ENCODE measurements at places on chromosomes 16 and 17.
A peak's percentile ranks its signal among the peaks of the same experiment; 100 is the strongest.

- DNase-seq: no peak
Measured at GRCh38 chr17:7295230-7296180, 1.1 kb upstream of the YBX2 start.

DNA sequence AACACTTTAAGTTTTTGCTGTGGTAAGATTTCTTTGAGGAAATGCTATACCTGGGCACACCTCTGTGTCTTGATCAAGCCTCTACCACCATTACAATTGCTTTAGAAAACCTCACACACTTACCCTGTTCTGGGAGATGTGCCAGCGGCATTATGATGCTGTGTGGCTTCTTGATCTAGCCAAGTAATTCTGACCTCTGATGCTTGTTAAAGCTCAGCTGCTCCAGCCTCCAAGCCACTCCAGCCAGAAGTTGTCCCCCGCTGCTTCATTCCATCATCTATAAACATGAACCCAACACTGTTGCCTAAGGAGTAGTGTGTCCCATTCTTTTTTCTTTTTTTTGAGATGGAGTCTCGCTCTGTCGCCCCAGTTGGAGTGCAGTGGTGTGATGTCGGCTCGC, 60.1 kb downstream of the CYLD start:
- DNase-seq: no peak

DNA sequence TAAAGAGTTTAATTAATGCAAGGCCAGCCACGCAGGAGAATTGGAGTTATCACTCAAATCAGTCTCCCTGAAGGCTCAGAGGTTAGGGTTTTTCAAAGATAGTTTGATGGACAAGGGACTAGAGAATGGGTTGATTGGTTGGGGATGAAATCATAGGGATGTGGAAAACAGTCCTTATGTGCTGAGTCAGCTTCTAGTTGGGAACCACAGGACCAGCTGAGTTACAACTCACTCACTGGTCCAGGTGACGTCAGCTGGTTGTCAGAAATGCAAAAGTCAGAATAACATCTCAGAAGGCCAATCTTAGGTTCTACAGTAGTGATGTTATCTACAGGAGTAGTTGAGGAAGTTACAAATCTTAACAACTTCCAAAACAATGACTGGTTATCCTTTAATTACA, 47.6 kb downstream of the CPD start:
- no peak for DNase-seq

DNA sequence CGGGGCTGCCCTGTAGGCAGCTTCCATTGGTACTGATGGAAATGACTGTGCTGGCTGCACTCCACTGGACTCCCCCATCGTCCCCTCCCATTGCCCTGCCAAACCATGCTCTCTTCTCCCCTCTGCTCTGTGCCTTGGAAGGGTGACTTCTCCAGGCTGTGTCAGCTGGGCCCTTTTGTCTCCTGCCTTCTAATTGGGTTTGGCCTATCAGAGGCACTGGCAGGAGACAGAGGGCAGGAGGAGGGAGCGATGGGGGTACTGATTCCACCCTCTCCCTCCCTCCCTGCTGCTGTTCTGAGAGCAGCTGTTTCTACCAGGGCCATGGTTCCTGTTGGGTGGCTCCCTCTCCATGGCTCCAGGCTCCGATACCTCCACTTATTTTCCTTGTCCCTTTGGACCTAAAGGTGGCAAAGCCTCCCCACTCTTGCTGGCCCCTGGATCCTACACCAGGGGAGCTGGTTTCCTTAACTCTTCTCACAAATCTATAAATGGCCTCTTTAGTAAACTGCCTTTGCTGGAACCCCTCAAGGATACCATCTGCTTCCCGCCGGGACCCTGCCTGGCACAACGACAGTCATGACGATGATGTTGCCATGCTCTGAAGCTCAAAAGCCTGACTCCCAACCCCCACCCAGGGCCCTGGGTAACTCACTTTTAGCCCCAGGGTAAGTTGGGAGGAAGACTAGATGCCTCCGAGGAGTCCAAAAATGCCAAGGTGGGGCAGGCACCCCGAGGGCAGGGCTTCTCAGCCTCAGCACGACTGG, 123.8 kb upstream of the RPL38 start:
- no peak for DNase-seq

- DNase-seq: peak; percentile 23
Measured at GRCh38 chr16:82456683-82457082, 170.1 kb upstream of the CDH13 start.

DNA sequence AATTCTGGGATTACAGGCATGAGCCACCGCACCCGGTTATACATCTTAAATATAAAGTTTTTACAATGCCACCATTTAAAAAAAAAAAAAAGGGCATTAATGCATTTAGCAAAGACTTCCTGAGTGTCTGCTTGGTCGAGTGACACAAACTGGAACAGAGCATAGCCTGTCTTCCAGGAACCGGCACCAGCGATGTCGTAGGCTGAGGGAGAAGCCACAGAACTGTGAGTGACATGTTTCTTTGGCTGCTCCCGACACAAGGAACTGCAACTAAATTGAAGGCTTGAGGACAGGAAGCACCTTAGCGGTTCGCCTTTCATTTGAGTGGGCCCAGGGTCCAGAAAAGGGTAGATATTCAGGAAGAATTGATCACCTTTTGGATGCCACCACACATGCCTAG, 717.8 kb downstream of the MAF start:
- no peak for DNase-seq

GRCh38 chr17:13372432-13372831, 229.3 kb downstream of the HS3ST3A1 start:
- DNase-seq: no peak

DNA sequence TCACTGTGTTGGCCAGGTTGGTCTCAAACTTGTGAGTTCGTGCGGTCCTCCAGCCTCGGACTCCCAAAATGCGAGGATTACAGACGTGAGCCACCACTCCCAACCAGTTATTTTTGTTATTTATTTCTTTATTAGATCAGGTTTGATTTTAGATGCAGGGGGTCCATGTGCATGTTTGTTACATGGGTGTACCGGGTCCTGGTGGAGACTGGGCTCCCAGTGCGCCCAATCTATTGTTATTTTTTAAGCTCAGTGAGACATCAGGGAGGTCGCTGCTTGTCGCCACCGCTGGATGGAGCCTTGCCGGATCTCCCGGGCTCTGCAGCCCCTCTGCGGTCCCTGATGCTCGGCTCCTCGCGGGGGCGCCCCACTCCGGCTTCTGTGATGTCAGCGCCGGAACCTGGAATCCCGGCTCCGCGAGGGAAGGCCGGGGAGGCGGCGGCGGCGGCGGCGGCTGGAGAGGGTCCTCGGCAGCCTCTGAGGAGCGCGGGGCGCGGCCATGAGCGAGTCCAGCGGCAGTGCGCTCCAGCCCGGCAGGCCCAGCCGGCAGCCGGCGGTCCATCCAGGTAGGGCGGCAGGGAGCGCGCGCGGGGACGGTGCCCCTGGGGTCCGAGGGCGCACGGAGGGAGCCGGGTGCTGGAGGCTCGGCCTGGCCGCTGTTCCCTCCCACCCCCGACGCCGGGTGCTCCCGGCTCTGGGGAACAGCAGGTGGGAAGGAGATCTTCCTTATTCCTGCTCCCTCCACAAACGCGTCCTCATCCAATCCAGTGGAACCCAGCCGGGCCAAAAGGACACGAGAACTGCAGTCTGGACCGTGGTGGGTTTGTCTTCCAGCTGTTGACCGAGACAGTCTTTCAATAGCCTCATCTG, at the start of gene TMC7:
Gene TMC7 (plus strand): TSS at position 370 of the 870 bp plus-strand sequence. CDS start 130 bp downstream, at position 500.
- DNase-seq: no peak

DNA sequence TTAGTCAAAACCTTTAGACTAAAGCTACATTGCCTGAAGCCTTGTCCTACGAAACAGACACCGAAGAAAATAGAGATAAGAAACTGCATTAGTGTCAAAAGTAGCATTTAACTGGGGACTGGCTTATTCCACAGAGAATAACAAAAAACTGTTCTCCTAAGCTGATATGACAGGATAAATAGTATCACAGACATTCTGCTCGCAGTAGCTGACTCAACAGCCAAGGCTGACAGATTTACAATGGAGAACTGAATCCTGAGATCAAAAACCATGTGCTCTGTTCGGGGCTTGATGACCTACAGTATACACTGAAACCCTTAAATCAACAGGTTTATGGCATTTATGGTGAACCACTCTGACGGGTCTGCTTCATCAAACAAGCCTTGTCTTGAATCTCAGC, 25.5 kb downstream of the ADAMTS18 start:
- DNase-seq: no peak

DNA sequence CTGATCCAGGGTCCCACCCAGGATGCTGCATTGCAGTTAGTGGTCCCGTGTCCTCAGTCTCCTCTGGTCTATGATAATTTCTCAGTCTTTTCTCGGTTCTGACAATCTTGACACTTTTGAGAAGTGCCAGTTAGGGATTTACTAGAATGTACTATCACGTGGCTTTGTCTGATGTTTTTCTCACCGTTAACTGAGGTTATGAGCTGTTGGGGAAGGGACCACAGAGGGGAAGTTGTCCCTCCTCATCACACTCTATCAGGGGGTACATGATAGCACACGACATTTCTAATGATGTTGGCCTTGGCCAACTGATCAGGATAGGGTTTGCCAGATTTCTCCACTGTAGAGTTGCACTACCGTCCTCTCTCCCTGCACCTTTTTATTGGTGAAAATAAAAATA, 250.9 kb upstream of the SDK2 start:
- DNase-seq: no peak

- no peak for DNase-seq
Measured at GRCh38 chr16:1788708-1789100, 4.8 kb downstream of the IGFALS start.

DNA sequence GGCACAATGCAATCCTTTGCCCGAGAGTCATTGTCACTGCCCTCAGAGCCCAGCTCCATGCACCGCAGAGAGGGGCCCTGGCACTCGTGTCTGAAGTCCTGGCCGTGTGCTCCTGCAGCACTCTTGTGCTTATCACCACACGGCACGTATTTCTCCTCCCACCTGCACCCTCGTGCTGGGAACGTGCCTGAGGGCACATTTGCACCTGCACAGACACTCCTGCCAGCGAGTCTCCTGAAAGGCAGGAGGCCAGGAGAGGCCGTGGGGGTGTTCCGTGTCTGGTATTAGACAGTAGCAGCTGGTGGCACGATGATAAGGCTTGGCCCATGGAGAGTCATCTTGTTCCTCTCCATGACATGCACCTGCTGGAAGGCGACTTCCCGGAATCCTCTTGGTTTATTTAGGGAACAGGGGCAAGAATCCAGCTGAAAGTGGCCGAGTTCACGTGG, 3.4 kb upstream of the ACSF3 start:
- no peak for DNase-seq

GRCh38 chr16:9096416-9096952, 5.0 kb downstream of the HAPSTR1 start:
- DNase-seq: no peak

GRCh38 chr16:55515111-55515510, 6.2 kb downstream of the LPCAT2 start:
- DNase-seq: no peak

- no peak for DNase-seq
Measured at GRCh38 chr17:29930409-29931010, 482 bp upstream of the SSH2 start.

- DNase-seq: no peak
Measured at GRCh38 chr17:43366891-43367736, 31.7 kb upstream of the ARL4D start.

DNA sequence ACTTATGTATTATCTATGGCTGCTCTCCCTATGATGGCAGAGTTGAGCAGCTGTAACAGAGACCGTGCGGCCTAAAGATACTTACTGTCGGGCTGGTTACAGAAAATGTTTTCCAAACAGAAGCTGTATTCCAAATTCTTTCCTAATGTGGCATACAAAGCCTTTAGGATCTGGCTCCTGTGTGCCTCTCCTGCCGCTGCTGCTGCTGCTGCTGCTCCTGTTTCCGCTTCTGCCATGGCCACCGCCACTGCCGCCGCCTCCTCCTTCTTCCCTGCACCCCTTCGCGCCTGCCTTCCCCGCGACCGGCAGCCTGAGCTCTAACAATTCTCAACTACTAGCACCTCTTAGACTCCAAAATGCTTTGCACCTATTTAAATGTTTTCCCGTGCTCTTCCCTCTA, 263.9 kb upstream of the TBX2 start:
- no peak for DNase-seq

- no peak for DNase-seq
Measured at GRCh38 chr17:68576811-68577496, 24.2 kb downstream of the FAM20A start.

DNA sequence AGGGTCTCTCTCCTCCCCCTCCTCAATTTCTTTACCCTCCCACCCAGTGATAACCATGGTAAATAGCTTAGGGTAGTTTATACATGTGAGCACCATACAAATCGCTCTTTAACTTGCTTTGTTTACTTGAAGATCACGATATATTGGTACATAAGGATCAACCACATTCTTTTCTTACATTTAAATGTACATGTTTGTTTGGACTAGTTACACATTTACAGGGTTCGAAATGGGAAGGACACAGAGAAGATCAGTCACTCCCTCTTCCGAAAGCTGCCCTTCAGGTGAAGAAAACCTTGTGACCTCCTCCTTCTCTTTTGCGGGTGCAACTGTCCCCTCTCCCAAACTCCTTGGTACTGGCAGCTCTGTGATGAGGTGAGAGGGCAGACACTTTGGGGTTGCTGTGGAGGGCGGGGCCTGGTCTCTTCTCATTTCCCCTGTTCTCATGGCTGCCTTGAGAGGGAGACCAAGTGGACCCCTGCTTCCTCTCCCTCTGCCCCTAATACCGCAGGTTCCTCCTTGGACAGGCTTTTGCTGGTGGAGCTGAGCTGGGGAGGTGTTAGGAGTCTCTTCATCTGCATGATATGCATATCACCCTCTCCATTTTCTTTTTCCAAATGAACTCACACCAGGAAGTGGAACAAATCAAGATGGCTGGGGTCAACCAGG, 4.7 kb upstream of the PIK3R6 start:
- no peak for DNase-seq

DNA sequence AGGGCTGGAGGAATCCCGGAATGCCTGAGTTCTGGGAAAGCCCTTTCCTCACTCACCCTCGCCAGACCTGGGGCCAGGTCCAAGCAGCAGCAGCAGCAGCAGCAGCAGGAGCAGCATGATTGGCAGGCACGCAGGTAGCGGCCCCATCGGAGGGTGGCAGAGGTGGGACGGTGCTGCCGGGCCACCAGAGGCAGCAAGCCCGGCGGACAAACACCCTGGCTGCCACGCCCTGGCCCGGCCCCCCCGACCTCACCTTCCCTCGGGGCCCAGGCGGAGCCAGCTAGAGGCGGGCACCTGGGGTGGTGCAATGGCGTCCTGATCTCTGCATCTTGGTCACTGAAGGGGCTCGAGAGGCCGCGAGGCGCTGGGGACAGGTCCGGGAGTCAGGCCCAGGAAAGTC, 122.4 kb downstream of the LAT start:
- no peak for DNase-seq

- no peak for DNase-seq
Measured at GRCh38 chr17:73228748-73229236, 32.9 kb downstream of the CPSF4L start.

GRCh38 chr17:5798094-5798493, 213.8 kb upstream of the NLRP1 start:
- DNase-seq: no peak

GRCh38 chr16:50718761-50719400, 23.0 kb upstream of the CYLD start:
- DNase-seq: no peak

GRCh38 chr16:88743693-88744576, 37.6 kb downstream of the CTU2 start:
- no peak for DNase-seq
